Activated T-helper 17 cell treated with anti-CD3 and anti-CD28 coated beads, Interleukin-2, amount 50 U/mL, for 72 hours (primary cell): ENCODE measurements at places on chromosomes 5 and 9.

DNA sequence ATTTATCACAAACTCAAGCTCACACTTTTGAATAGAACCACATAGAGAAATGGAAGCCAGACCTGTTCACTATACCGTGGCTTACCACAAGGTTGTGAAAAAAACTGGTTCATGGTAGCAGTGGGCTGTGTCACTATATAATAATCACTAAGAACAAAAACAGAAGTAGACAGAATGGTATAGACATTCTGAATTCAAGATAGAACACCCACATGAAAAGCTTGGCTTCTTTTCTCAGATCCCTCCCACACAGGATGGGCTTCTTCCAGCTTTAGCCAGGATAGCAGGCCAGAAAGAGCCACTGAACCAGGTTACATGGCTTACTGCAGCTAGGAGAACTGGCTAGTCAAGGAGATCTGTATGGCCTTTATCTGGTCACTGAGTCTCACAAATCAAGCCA, 6.1 kb upstream of the NRG2 start:
- H3K27me3 ChIP-seq, result peaks cover 20% of the 10 kb centered on the region
- no peak overlapping the region for H3K27ac ChIP-seq
- ATAC-seq, result no peak

GRCh38 chr9:77743386-77743785, 95.3 kb upstream of the GNA14 start:
- ATAC-seq, result no peak
- no peak overlapping the region for H3K27ac ChIP-seq
- H3K27me3 ChIP-seq, result no peaks in the 10 kb centered on the region

GRCh38 chr9:2180154-2180553, 165.0 kb downstream of the SMARCA2 start:
- H3K27me3 ChIP-seq, result no peaks in the 10 kb centered on the region
- no peak for ATAC-seq
- peaks cover 10% of the 10 kb centered on the region for H3K4me1 ChIP-seq
- H3K27ac ChIP-seq, result peak overlapping the region; percentile 60
- H3K4me3 ChIP-seq, result no peak overlapping the region

- H3K27me3 ChIP-seq, result no peaks in the 10 kb centered on the region
- peaks cover 5% of the 10 kb centered on the region for H3K4me1 ChIP-seq
- H3K27ac ChIP-seq, result peak within 1 kb of the TSS; percentile 83
- peak; percentile 96 for ATAC-seq
- H3K36me3 ChIP-seq, result peaks cover 14% of the 10 kb centered on the region
Observed at GRCh38 chr5:119452373-119453039, at the start of gene HSD17B4. HSD17B4 (plus strand) TSS chr5:119452497; CDS start chr5:119452576, 79 bp downstream.

DNA sequence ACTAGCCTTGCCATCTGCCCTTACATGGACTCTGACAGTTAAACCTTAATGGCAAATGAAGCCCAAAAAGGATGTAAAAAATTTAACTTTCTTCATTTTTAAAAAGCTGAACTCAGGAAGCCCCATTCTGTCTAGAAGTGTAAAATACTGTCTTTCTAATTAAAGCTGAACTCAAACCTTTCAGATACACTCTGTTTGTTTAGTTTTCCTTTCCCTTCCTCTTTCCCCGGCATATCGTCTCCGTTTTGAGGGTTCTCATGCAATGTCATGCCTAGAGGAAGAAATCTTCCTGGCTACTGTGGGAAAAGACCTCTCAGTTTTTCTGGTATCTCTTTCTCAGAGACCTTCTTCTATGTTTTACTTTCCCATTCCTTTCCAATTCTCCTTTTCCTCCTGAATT, 841.5 kb downstream of the DTWD2 start:
- no peaks in the 10 kb centered on the region for H3K36me3 ChIP-seq
- no peaks in the 10 kb centered on the region for H3K27me3 ChIP-seq
- no peak for ATAC-seq
- H3K4me3 ChIP-seq, result no peak overlapping the region

DNA sequence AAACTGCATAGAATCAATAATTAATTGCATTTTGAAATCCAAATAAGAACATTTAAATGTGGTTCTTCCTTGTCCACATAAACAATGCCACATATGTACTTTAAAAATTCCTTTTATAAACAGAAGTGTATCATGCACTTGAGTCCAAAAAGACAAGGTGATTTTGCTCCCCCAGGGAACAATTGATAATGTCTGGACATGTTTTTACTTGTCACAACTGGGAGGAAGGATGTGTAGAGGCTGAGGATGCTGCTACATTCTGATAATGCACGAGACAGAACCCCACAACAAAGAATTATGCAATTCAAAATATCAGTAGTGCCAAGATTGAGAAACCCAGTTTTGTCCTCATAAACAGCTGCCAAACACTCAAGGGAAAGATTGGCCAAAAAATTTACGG, 181.1 kb upstream of the ISL1 start:
- no peak overlapping the region for H3K4me3 ChIP-seq
- no peak overlapping the region for H3K27ac ChIP-seq
- no peaks in the 10 kb centered on the region for H3K27me3 ChIP-seq
- H3K36me3 ChIP-seq, result no peaks in the 10 kb centered on the region
- no peaks in the 10 kb centered on the region for H3K4me1 ChIP-seq

- H3K27me3 ChIP-seq, result no peaks in the 10 kb centered on the region
- no peak overlapping the region for H3K27ac ChIP-seq
Observed at GRCh38 chr5:15600035-15600434, 100.1 kb downstream of the FBXL7 start.

DNA sequence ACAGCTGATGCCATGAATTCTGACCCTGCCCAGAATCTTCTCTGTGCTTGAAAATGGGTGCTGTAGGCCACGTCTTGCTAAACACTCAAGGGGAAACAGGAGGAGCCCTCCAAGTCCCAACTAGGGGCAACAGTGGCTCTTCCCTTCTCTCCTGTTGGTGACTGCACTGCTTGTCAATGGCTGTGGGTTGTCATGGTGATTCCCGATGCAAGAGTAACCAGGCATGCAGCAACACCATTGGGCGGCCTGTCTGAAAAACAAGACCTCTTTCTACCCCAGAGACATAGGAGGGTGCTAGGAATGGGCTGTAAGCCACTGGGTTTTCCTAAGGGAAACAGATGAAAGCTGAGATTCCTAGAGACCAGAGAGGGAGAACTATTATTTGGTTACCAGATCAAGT, 201.7 kb upstream of the PANK3 start:
- H3K4me1 ChIP-seq, result no peaks in the 10 kb centered on the region
- H3K36me3 ChIP-seq, result no peaks in the 10 kb centered on the region
- H3K27ac ChIP-seq, result no peak overlapping the region
- no peak overlapping the region for H3K4me3 ChIP-seq
- H3K27me3 ChIP-seq, result peaks cover 15% of the 10 kb centered on the region
- no peak for ATAC-seq

DNA sequence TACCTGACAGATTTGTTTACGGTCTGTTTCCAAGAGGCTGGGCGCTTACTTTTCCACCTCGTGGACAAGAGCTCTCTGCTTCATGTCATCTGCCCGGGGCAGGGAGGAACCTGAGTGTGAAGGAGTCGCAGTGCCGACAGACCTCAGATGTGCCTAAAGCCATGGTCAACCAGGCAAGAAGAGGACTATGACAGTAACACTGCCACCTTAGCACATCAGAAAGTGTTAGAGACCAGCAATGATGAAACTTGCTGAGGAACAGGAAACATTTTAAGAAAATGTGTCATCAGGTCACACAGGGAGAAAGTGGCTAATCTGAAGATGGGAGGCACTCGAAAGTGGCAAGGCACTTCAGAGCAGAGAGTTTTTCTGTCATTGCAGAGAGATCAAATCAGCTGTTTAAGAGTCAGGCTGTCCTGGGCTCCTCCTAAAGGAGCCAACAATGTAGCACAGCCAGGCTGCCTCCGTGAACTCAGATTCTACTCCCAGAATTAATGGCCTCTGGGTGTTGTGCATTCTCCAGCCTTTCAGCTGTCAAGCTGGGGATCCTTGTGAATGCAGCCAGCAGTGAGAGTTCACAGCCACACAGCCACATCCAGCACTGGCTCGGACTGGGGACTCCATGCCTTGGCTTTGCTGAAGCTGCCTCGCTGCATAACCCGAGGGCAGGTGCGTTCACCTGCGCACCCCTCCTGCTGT, 94.6 kb downstream of the RAPGEF1 start:
- ATAC-seq, result peak; percentile 80
- H3K36me3 ChIP-seq, result peaks cover 94% of the 10 kb centered on the region
- no peaks in the 10 kb centered on the region for H3K27me3 ChIP-seq
- peaks cover 57% of the 10 kb centered on the region for H3K4me1 ChIP-seq
- H3K4me3 ChIP-seq, result peak overlapping the region; percentile 69
- peak overlapping the region; percentile 94 for H3K27ac ChIP-seq

- ATAC-seq, result peak; percentile 10
- H3K4me1 ChIP-seq, result peaks cover 27% of the 10 kb centered on the region
- H3K27ac ChIP-seq, result peak overlapping the region; percentile 96
- peak overlapping the region; percentile 90 for H3K4me3 ChIP-seq
- H3K27me3 ChIP-seq, result no peaks in the 10 kb centered on the region
Observed at GRCh38 chr9:124869466-124869985, 7.6 kb downstream of the ARPC5L start.

- ATAC-seq, result no peak
- no peak overlapping the region for H3K27ac ChIP-seq
- no peak overlapping the region for H3K4me3 ChIP-seq
- H3K36me3 ChIP-seq, result no peaks in the 10 kb centered on the region
- no peaks in the 10 kb centered on the region for H3K4me1 ChIP-seq
- H3K27me3 ChIP-seq, result peaks cover 7% of the 10 kb centered on the region
Observed at GRCh38 chr9:37382161-37382981, 40.1 kb upstream of the GRHPR start.

- H3K4me1 ChIP-seq, result no peaks in the 10 kb centered on the region
- no peak overlapping the region for H3K27ac ChIP-seq
- peak; percentile 79 for ATAC-seq
- no peaks in the 10 kb centered on the region for H3K36me3 ChIP-seq
Observed at GRCh38 chr9:131833906-131834305, 94.0 kb upstream of the RAPGEF1 start.

- no peak overlapping the region for H3K27ac ChIP-seq
- H3K36me3 ChIP-seq, result no peaks in the 10 kb centered on the region
- no peak for ATAC-seq
- H3K4me1 ChIP-seq, result no peaks in the 10 kb centered on the region
Observed at GRCh38 chr9:135544981-135545635, 818 bp upstream of the OBP2A start.

- no peak for ATAC-seq
- no peaks in the 10 kb centered on the region for H3K36me3 ChIP-seq
- no peak overlapping the region for H3K4me3 ChIP-seq
- no peak overlapping the region for H3K27ac ChIP-seq
Observed at GRCh38 chr5:109917966-109918365, 228.2 kb downstream of the MAN2A1 start.

- H3K27ac ChIP-seq, result peak overlapping the region; percentile 77
- H3K4me1 ChIP-seq, result peaks cover 12% of the 10 kb centered on the region
- peaks cover 13% of the 10 kb centered on the region for H3K27me3 ChIP-seq
- ATAC-seq, result no peak
- peak overlapping the region; percentile 97 for H3K4me3 ChIP-seq
Observed at GRCh38 chr5:79512471-79513307, 1.2 kb downstream of the HOMER1 start.

DNA sequence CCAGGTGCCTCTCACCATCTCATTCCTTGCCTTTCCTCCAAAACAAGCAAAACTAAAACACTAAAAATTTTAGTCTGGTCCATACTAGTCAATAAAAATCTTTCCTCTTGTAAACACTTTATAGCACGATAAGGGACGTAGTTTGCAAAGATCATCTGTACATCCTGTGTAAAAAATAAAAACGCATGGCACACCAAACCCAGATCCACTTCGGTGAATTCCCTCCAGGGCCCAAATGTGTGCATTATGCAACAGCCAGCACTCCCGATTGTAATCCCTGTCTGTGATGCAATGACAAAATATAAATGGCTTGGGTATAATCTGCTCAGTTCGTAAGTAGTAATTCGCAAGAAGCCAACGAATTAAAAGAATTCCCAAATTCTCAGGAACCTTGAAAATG, 1.4 kb downstream of the FAM169A start:
- H3K4me1 ChIP-seq, result peaks cover 31% of the 10 kb centered on the region
- no peak for ATAC-seq
- H3K27me3 ChIP-seq, result no peaks in the 10 kb centered on the region
- H3K4me3 ChIP-seq, result peak overlapping the region; percentile 93
